Heart left ventricle (tissue), 16 donors: ENCODE measurements at places on chromosomes 11 and 22. TPM values are rescaled to one million over a fixed set of nuclear protein-coding genes. Genes with fewer than 3 reads are reported as not detected.

- no peak overlapping the region for H3K4me3 ChIP-seq
- no peaks in the 10 kb centered on the region for H3K4me1 ChIP-seq
- DNase-seq, result no peak
- H3K36me3 ChIP-seq, result peaks cover 71% of the 10 kb centered on the region
- no peaks in the 10 kb centered on the region for H3K27me3 ChIP-seq
- H3K27ac ChIP-seq, result no peak overlapping the region
These were observed 29.6 kb downstream of the CAT start for GRCh38 chr11:34468209-34468841.

GRCh38 chr11:98194611-98195010 is 826.1 kb upstream of the CNTN5 start:
- no peaks in the 10 kb centered on the region for H3K27me3 ChIP-seq
- DNase-seq, result no peak
- H3K4me3 ChIP-seq, result no peak overlapping the region
- H3K27ac ChIP-seq, result no peak overlapping the region

GRCh38 chr11:13924801-13925327 is 37.7 kb upstream of the SPON1 start:
- H3K27me3 ChIP-seq, result no peaks in the 10 kb centered on the region
- no peaks in the 10 kb centered on the region for H3K4me1 ChIP-seq
- H3K36me3 ChIP-seq, result no peaks in the 10 kb centered on the region

DNA sequence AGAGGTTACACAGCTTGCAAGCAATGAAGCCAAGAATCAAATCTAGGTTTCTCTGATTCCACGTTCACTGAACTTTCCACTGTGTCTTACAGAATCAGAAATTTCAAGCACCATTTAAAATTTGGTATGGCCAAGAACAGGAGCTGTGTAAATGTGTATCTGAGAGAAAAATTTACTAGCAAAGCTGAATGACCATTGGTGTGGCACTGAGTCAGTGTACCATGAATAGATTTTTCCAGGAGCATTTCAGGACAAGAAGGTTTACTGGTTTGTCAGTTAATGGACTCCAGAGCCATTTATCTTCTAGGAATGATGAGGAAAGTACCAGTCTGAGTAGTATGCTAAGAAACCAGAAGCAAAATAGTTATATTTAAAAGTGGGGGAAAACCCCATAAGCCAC is 269.4 kb upstream of the FAT3 start:
- no peak overlapping the region for H3K4me3 ChIP-seq
- no peak overlapping the region for H3K27ac ChIP-seq
- H3K36me3 ChIP-seq, result no peaks in the 10 kb centered on the region
- H3K4me1 ChIP-seq, result no peaks in the 10 kb centered on the region
- H3K27me3 ChIP-seq, result no peaks in the 10 kb centered on the region

DNA sequence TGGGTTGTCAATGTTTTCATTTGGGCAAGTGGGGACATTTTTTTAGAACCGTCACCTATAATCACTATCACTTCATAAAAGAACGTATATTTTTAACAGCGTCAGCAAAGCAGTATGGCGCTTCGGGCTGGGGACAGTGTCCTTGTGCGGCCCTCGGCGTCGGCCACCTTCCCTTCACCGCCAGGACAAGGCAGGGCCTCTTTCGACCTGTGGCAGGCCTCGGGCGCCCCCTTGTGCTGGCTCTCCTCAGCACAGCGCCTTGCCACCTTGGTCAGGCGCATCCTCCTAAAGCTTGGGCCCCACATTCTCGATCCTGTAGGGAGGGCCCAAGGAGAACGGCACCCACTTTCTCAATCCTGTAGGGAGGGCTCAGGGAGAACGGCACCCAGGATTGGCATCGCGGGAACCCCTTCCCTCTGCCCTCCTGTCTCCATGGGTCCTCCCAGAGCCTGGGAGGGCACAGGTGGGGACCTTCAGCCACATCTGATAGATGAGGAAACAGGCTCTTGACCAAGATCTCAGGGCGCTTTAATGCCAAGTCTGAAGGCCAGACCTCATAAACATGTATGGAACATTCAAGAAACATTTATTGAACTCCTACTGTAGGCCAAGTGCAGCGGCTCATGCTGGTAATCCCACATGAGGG is 11.5 kb upstream of the FADD start:
- H3K36me3 ChIP-seq, result no peaks in the 10 kb centered on the region
- no peak overlapping the region for H3K27ac ChIP-seq
- H3K27me3 ChIP-seq, result no peaks in the 10 kb centered on the region
- H3K4me1 ChIP-seq, result no peaks in the 10 kb centered on the region

DNA sequence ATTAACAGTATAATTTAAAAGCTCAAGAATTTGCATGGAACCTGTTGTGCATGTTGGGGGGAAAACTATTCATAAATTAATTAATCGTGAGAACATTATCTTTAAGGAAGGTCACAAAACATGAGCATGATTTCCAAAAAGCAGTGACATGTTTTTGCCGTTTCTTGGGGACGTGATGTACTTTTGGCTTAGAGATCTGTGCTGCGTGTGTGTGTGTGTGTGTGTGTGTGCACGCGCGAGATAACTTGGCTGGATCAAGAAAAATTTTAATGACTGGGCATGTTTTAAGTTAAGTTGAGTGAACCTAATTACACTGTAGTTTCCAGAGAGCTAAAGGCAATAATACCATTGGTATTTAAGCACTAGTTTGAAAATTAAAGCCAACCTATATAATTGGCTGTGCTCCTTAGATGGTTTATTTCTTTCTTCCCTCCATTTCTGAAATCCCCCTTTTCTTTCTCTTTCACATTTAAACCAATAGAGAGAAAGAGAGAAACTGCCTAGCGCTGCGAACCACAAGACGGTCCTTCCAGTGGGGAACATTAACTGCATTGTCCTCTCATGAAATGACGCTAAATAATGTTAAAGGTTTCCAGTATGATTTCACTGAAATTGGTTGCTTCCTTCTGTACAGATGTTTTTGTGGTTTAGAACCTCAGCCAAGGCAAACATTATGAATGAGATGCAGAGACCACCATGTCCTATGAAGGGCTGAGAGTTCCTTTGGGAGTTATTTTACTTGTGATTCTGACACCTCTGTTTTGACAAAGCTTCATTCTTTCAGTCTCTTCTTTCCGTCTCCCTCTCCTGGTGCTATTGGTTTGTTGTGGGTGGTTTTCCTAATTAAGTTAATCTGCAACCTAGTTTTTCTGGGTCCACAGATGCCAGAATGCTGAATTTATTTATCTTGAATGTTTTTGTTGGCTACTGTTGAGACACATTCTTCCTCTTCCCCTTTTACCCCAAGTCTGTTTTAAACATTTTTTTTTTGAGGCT is 51.7 kb downstream of the ZBTB16 start:
- H3K27me3 ChIP-seq, result no peaks in the 10 kb centered on the region
- DNase-seq, result no peak
- peaks cover 79% of the 10 kb centered on the region for H3K4me1 ChIP-seq
- peak overlapping the region; percentile 69 for H3K27ac ChIP-seq
- H3K4me3 ChIP-seq, result peak overlapping the region; percentile 37

GRCh38 chr22:22098457-22099193 is 116.0 kb upstream of the TOP3B start:
- no peak overlapping the region for H3K27ac ChIP-seq
- DNase-seq, result no peak
- H3K4me3 ChIP-seq, result no peak overlapping the region
- no peaks in the 10 kb centered on the region for H3K4me1 ChIP-seq
- no peaks in the 10 kb centered on the region for H3K36me3 ChIP-seq

- H3K4me3 ChIP-seq, result no peak overlapping the region
- no peak for DNase-seq
- no peaks in the 10 kb centered on the region for H3K27me3 ChIP-seq
- H3K4me1 ChIP-seq, result no peaks in the 10 kb centered on the region
These were observed 367.6 kb downstream of the TBC1D22A start for GRCh38 chr22:47129902-47130635.

GRCh38 chr11:16603245-16603644 is 135.2 kb upstream of the C11orf58 start:
- H3K27ac ChIP-seq, result peak overlapping the region; percentile 97
- H3K27me3 ChIP-seq, result peaks cover 18% of the 10 kb centered on the region
- H3K4me3 ChIP-seq, result no peak overlapping the region
- no peaks in the 10 kb centered on the region for H3K36me3 ChIP-seq
- DNase-seq, result peak; percentile 52

GRCh38 chr11:116707746-116708145 is 65.0 kb downstream of the BUD13 start:
- DNase-seq, result no peak
- peaks cover 32% of the 10 kb centered on the region for H3K27me3 ChIP-seq

DNA sequence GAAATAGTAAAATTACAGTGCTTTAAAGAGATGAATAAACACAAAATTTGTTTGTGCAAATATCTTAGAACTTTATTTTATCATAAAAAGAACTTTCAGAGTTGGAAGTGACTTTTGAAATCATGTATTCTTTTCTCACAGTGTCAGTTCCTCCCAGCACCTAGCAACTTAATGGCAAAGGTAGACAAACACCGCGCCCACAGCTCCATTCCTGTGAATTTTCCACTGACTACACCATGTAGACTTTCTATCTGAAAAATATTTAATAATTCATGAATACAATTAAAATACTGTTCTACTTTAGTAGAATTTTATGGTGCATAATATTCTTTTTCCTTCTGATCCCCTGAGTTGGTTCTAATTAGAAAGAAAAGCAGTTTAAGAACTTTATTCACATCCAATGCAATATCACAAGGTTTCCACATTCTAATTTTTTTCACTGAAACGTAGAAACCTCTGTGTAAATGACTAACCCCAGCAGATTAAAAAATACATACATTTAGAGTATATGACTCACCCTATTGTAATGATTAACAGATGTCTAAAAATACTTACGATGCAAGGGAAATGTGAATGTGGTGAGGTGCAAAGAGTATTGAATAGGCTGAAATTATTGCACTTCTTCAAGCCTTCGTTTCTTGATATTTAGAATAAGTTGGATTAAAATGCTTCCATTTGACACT is 218.2 kb upstream of the CCDC179 start:
- H3K27ac ChIP-seq, result no peak overlapping the region
- no peaks in the 10 kb centered on the region for H3K27me3 ChIP-seq
- DNase-seq, result no peak
- H3K4me1 ChIP-seq, result no peaks in the 10 kb centered on the region
- H3K36me3 ChIP-seq, result no peaks in the 10 kb centered on the region
- no peak overlapping the region for H3K4me3 ChIP-seq

DNA sequence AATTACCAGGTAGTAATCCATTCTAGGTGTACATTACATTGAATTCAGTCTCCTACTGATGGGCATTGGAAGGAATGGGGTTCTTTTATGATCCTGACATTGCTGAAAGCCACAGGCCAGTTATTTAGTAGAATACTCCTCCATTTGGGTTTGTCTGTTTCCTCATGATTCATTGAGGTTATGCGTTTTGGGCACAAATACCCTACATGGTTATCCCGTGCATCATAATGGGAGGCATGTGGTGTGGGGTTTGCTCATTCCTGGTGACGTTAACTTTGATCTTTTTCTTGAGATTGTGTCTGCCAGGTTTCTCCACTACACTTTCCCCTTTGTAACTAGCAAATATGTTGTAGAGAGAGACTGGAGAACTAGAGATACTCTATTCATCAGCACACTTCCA is 5.5 kb downstream of the FOLR3 start:
- no peaks in the 10 kb centered on the region for H3K4me1 ChIP-seq
- no peak overlapping the region for H3K27ac ChIP-seq
- no peaks in the 10 kb centered on the region for H3K27me3 ChIP-seq
- H3K36me3 ChIP-seq, result no peaks in the 10 kb centered on the region
- no peak overlapping the region for H3K4me3 ChIP-seq

GRCh38 chr11:103789952-103790351 is 246.5 kb upstream of the DDI1 start:
- DNase-seq, result no peak
- no peaks in the 10 kb centered on the region for H3K27me3 ChIP-seq
- no peaks in the 10 kb centered on the region for H3K4me1 ChIP-seq
- no peak overlapping the region for H3K27ac ChIP-seq

DNA sequence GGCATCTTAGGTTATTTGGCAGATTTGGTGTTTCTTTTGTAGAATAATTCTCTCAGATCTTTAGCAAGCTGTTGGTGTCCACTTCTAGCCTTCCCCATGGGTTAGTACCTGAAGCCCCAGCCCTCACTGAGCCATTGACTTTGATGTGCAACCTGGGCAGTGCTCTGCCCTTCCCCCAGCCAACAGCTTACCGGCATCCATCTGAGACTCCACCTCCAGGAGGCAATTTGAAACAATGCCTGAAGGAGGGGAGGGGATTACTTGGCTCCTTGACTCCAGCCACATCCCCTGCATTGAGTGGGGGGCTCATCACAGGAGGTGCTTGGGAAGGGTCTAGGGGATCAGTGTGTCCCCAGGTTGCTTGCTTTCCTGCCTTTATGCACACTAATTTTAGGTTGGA is 114.8 kb downstream of the TRIM29 start:
- H3K36me3 ChIP-seq, result no peaks in the 10 kb centered on the region
- H3K4me1 ChIP-seq, result no peaks in the 10 kb centered on the region
- DNase-seq, result no peak
- H3K27ac ChIP-seq, result no peak overlapping the region
- H3K4me3 ChIP-seq, result no peak overlapping the region
- H3K27me3 ChIP-seq, result peaks cover 16% of the 10 kb centered on the region

KCNQ1 gene
- total RNA-seq, result 26.2 TPM

PKDREJ gene
- total RNA-seq, result 0.16 TPM

CDON gene
- 7.3 TPM for total RNA-seq

OR4D5 gene
- total RNA-seq, result not detected
